ENCODE measurements at places on chromosomes 3 and 15.

DNA sequence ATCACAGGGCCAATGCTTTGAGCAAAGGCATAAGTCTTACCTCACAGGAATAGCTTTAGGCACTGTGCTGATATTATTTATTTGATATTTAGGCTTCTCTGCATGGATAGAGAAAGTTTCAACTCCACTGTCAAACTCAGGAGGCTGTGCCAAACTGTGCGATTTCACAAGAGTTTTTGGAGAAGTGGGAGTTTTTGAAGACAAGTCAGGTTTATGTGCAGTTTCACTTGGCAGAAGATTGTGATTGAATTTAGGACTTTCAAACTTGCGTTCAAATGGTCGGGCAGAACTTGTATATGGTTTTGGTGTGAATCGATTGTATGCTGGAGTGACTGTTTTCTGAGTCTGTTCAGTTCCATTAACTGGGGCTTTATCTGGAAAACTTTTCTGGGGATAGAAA lies 113.7 kb downstream of the TJP1 start:
- DNase-seq: no peak

DNA sequence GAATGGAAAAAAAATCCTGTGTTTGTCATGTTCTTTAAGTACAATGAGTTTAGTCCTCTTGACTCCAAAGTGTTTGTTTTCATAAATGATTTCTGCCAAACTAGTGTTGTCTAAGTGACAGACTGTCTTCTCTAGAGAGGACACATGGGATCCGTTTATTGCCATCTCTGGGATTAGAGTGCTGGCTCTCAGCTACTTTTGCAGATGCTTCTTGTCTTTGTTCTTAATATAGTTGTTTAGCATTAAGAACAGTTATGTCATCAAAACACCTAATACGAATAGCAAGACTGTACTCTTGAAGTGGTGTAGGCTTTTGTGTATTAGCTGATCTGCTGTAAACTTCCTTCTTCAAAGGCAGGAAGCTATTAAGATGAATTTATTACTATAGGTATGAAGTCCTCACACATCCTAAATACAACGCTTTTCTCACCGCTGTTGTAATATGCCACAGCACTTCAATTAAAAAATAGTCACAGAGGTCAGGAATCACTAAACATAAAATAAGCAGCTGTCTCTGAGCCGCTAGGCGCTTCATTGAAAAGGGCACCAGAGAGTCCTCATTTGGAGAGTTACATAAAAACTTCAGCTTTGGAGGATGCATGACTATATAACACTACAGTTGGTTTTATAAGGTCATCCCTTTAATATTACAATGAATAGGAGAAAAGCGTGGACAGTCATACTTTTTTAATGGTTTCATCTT lies 128.3 kb upstream of the ZNF385D start:
- DNase-seq: no peak

DNA sequence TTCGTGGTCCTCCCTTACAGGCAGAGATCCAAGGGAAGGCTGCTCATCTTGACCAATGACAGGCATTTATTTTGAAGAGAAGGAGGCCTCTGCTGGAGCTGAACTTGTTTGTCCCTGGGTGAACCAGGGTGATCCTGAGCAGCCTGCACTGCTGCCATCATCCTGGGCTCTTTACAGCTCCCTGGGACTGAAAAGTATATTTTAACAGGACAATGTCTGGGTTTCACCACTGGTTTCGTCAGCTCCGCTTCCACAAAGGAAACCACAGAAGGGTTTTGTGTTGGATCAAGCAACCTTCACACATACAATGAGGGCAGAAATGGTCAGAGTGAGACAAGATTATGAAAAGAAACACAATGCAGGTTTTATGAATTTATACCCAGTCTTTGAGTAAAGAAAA lies 400.7 kb upstream of the TPM1 start:
- no peak for DNase-seq

GRCh38 chr3:168604767-168605166 lies 509.0 kb upstream of the GOLIM4 start:
- DNase-seq: no peak

DNA sequence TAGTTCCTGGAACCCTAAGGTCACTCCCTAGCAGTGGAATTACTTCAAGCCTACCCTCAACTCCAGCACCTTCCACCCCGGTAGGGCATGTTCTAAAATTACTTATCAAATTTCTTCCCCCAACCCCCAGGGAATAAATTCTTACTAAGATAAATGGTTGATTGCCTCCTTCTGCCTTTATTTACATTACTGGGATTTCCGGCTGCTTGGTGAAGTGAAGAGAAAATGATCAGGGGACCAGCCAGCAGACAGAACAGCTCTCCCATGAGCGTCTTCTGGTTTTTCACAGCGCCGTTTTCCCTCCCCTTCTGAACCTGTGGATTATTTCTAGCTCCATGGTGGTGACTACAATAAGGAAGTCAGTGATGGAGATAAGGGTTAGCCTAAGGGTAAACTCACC lies 521.5 kb upstream of the PPP2R3A start:
- no peak for DNase-seq

DNA sequence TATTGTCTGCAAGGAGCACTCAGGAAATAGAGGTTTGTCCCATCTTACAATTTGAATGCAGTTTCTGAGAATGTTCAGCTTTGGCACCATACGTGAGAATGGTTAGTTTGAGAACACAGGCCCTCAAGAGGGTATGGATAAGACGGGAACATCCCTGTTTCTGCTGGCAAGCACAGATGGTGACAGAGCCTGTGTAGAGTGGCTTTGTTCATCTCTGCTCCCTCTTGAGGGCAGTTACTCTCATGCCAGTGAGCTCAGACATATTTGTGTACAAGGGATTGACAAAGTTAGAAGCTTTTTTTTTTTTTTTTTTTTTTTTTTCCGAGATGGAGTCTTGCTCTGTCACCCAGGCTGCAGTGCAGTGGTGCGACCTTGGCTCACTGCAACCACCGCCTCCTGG lies 71.5 kb upstream of the FILIP1L start:
- DNase-seq: no peak

- no peak for DNase-seq
Observed at GRCh38 chr15:36313021-36313420, 266.4 kb upstream of the CDIN1 start.

- no peak for DNase-seq
Observed at GRCh38 chr15:100090411-100090810, 251.4 kb downstream of the ADAMTS17 start.

- no peak for DNase-seq
Observed at GRCh38 chr3:134486577-134487041, 752 bp downstream of the CEP63 start.

GRCh38 chr3:25023876-25024275 lies 404.2 kb upstream of the RARB start:
- DNase-seq: no peak

- DNase-seq: no peak
Observed at GRCh38 chr3:14528081-14528480, 12.1 kb downstream of the GRIP2 start.

- no peak for DNase-seq
Observed at GRCh38 chr15:29922191-29922590, 99.9 kb upstream of the TJP1 start.

DNA sequence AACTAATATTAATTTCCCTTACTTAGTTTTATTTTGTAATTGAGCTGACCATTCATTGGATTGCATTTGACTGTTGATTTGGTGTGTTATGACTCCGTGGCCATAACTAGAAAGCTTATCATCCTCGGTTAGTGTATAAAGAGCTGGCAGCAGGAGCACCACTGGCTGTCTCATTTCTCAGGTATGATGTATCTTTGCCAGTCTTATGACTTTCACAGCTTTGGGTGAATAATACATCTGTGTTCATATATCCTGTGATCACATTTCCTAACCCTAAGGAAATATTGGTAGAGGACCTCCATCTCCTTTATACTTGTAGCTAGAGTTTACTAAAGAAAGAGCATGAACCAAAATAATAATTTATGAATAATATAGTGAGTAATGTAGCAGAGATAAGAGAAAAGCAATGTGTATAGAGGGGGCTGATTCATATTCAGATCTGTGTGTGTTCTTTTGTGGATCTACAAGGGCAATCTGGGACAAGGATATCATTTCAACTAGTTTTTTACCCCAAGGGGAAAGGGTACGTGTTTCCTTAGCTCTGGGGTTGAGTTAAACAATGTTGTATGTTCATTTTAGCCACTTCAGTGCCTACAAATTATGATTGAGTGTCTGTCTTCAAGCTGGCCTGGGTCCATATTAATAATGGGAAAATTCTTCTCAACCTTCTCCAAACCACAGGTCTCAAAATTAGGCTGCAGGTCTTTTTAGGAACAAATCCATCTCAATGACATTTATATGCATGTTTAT lies 901.7 kb downstream of the NTRK3 start:
- DNase-seq: no peak

GRCh38 chr3:129377615-129378014 lies 50.8 kb downstream of the EFCAB12 start:
- no peak for DNase-seq

DNA sequence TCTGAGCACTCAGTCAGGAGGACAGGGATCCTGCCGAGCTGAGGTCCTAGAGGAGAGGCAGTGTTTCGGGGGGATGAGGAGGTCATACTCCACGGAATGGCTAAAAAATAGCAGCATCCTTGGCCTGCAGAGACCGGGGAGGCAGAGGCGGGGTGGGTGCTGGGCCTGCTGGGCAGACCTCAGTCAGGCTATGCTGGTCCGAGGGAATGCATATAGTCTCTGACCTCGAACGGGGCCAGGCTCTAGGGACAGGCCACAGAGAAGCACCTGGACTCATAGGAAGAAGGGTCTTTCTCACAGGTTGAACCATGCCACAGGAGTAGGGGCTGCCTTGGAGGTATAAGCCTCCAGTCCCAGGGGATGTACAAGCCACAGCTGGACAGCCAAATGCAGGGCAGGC lies 14.0 kb upstream of the SKIC8 start:
- no peak for DNase-seq

DNA sequence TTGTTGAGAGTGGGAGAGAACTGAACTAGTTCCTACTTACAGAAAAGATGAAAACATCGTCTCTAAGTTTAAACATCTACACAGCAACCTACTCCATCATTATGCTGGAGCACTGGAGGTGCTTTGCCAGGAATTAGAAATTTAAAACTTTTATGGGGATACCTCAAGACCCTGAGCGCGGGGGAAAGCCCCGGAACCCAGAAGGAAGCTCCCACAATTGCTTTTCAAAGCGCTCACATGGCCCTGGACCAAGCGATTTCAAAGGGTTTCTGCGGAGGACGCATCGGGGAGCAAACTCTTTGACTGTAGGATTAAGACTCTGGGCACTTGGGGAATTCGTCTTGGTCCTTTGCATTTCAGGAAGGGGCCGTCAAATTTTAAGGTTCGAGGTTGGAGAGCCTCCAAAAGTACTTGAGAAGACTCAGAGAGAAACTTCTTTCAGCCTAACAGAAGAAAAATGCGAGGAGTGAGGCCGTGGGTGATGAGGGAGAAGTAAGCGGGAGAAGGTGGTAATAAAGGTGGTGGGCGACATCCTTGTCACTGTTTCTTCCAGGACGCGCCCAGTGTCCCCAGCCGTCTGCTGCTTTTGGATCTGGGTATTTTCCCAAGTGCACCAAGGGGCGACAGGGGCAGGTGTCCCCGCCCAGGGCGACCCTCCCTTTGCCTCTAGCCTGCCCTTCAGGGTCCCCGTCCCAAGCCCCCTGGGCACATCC lies 591 bp downstream of the PROK2 start:
- no peak for DNase-seq

GRCh38 chr15:73926219-73927002 lies at the start of gene LOXL1:
Gene LOXL1, plus strand, starts transcription at chr15:73926462. Its CDS starts 322 bp downstream, at chr15:73926784.
- DNase-seq: no peak

DNA sequence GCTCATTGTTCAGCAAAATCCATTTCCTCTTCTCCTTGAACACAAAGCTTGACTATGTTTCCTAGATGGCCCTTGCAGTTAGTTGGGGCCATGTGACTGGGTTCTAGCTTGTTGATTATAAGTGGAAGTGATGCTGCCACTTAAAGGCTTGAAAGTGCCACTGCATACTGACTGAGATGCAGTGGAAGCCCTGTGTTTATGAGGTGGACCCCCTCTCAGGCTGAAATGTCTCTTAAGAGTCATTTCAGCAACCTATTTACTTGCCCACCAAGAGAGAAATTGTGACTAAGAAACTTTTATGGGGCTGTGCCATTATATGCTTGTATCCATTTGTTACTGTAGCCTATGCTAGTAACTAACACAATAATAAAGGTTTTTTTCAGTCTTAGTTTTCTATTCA lies 8.4 kb upstream of the ANP32A start:
- no peak for DNase-seq

GRCh38 chr3:60262546-60262945 lies 988.7 kb downstream of the FHIT start:
- no peak for DNase-seq

DNA sequence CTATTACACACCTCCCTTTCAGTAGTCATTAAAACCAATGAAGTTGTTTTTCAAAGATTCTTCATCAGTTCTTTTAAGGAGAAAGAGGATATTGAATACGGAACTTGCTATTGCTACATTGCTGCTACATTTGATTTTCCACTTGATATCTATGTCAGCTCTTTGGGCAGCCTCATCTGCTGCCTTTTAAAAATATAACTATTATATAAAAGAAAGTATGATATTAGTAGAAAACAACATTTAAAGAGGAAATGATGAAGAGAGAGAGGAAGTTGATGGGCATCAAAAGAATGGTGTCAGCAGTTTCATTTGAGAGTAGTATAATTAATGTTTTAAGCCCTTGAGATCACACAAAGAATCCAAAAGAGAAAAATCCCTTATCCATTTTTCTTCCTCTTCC lies 171.4 kb downstream of the NFKBIZ start:
- no peak for DNase-seq

GRCh38 chr15:62895139-62895866 lies 147.2 kb upstream of the TPM1 start:
- DNase-seq: no peak

GRCh38 chr15:88331291-88331690 lies 74.8 kb upstream of the NTRK3 start:
- DNase-seq: no peak

DNA sequence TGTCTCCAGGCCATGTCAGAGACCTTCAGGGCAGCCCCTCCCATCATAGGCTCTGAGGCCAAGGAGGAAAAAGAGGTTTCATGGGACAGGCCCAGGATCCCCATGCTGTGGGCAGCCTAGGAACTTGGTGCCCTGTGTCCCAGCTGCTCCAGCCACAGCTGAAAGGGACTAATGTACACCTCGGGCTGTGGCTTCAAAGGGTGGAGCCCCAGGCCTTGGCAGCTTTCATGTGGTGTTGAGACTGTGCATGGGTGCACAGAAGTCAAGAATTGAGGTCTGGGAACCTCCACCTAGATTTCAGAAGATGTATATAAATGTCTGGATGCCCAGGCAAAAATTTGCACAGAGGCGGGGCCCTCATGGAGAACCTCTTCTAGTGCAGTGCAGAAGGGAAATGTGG lies 6.6 kb upstream of the SSR3 start:
- no peak for DNase-seq

DNA sequence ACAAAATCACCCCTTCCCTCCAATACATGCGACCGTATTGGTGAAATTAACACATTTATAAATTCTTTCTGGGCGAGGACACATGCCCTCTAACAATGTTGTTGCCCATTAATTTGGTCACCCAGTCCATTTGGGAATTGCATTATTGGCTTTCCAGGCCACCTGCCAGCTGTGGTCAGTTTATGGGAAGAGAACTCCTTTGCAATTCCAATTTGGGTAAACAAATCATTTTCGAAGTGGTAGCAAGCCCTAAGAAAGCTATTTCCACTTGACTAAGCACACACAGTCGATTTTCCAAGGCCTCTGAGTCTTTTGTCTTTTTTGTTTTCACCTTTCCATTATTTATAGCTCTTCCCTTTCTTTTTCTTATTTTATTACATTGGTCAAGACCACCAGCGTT lies 362.3 kb upstream of the RGMA start:
- DNase-seq: no peak
